ENCODE measurements at places on chromosomes 5 and 9.

DNA sequence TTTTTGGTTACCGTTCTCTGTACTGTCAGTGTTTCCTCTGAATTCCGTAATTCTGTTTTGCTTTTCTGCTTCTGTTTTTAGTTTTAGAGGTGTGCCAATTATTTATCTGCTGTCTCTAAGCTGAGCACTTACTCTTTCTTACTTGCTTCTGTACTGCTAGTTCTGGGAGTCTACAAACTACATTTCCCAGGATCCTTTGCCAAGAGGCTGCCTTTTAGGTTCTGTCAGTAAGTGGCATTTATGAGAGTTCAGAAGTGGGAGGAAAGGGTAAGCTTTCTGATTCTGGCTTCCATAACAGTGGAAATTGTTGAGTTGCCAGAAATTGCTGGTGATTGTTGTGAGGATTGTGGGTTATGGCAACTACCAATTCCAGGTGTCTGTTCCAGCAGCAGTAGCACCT is 102.4 kb downstream of the OSTF1 start:
- DNase-seq = no peak

DNA sequence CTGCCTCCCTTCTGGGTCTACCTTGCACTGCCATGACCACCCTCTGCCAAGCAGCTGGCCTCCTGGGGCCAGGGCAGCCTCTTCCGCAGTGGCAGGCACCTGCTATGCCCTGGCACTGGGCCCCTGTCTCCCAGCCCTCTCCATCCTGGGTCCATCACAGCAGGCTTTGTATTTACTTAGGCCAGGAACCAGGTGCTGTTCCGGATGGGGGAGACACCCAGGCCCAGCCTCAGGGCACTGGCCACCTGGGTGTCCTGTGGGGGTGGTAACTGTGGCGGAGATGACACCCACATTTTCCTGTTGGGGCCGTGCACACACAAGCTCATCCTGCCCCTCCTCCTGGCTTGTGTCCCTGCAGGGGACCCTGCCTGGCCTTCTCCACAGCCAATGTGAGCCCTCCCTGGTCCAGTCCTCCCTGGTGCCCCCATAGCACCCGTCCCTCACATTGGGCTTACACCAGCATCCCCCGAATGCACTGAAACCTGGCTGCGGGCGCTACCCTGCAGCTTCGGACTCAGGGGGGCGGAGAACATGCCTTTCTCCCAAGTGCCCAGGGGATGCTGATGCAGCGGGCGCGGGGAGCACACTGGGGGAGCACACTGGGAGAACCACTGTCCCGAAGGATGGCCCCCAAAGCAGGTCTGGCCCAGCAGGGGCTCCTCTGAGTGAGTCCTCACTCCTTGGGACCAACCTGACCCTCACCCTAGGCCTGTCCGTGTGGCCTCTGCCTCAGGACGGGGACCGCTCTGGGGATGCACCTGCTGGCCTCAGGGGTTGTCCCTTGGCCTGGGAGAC is 17.9 kb downstream of the FAM163B start:
- DNase-seq = no peak

- DNase-seq = peak; percentile 32
Measured at GRCh38 chr5:40089269-40089668, 590.4 kb upstream of the PTGER4 start.

GRCh38 chr9:1052365-1053281 is 2.5 kb downstream of the DMRT2 start:
- DNase-seq = no peak

DNA sequence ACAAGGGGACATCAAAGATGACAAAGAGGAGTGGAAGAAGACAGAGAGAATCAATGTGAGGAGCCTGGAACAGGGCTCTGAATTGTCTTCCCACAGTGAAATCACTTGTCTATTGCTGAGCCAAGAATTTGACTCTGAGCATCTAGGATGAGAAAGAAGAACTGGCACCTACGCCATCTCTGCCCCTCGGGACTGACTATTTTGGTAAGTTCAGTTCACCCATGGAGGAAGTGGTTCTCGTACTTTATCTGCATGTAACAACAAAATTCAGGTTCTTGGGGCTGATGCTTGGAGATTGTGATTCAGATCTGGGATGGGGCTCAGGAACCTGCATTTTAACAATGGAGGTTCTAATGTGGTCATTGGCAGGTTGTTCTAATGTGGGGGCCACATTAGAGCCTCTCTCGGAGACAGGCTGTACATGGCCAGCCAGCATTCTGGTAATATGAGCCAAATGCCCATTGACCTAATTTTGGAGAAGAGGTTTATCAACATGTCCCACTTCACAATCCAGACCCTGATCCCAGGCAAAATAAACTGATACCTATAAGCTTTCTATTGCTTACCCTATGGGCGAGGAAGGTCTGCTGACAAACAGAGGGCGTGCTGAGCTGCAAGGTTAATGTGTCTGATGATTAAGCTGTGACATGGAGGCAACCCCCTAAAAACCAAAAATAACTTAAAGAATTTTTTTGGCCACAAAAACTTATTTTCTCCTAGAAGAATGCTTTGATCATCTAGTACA is 2.7 kb upstream of the IL12B start:
- no peak for DNase-seq

- no peak for DNase-seq
Measured at GRCh38 chr9:91814753-91815152, 135.3 kb downstream of the ROR2 start.

- DNase-seq = peak; percentile 91
Measured at GRCh38 chr5:111757355-111758283, 625 bp upstream of the NREP start.
